ENCODE measurements at places on chromosomes 2 and 18.

DNA sequence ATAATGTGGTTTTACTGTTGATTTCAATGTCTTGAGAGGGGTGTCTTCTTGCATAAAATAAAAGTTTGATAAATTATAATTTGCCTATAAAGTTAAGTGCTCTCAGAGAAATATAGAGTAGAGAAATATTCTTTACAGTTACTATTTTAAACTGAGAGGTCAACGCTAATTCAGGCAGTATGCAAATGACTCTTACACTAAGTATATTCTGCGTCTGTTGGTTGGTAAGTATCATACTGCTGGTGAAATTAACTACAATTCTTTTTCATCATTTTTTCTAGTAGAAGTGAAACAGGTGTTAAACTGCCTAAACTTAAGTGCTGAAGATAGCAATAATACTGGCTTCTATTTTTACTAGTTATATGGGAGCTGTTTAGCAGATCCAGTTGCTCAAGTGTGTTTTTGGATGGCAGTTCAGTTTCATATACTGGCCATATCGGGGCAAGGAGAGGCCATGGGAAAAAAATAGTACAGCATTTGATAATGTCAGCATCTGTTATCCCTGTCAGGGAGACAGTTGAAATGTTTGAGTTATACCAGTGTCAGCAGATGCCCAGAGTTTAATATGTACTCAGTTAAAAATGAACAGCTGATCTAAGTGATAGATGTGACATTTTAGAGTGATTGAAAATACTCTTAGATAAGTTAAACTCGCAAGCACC, 86.2 kb downstream of the MIB1 start:
- DNase-seq, result no peak

GRCh38 chr2:17901246-17901645, 22.8 kb downstream of the KCNS3 start:
- DNase-seq, result no peak

DNA sequence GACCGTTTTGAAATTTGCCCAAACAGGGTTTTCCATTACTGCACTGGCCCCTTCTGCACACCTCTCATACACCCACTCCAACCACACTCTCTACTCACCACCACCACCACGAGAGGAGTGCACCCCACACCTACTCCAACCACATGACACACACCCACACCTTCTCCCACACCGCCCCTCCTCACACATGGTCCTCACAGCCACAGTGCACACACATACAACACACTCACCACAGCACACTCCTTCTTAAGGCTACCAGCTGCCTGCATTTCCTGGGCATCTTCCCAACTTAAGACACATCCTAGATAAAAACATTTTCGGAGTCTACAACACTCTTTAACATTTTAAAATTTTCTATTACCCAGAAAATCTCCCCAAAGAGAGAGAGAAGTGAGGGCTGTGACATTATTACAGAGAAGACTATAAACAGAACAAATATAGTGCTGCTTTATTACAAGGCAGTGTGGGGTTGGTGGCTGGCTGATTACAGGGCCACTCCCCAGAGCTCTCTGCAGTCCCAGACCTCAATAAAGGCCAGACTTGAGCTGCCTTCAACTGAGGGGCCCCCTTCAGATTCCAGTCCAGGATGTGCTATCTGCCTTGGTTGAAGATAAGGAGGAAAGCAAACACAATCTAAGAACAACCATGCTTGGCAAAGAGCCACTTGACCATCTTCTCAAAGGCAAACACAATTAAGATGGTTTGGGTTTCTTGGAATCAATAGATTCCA, 36.1 kb downstream of the NHEJ1 start:
- peak; percentile 12 for DNase-seq

- DNase-seq, result no peak
These were observed 43.4 kb downstream of the RNF144A start for GRCh38 chr2:6960659-6961058.

- no peak for DNase-seq
These were observed 141.5 kb downstream of the SPHKAP start for GRCh38 chr2:228039752-228040534.

DNA sequence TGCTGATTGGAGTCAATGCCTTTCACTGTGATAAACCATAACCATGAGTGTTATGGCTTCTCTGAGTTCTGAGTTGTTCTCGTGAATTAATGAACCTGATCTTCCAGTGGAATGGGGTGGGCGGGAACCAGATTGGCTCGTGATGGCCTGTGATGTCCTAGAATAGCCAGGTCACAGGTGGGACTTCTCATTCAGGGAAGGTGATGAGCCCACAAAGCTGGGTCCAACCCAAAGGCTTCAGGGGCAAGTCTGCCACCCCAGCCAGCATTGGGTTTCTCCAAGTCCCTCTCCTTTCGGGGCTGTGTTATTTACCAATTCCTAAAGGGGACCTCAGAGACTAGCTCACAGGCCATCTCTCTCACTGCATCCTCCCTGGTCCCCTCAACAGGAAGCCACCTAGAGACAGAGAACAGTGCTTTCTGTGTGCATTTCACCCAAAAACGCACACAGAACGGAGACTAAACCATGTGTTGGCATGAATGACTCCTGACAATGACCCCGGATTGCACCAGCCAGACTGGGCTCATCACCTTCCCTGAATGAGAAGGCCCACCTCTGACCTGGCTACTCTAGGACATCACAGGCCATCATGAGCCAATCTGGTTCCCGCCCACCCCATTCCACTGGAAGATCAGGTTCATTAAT, 85.5 kb downstream of the MALT1 start:
- no peak for DNase-seq

- no peak for DNase-seq
These were observed 218.2 kb downstream of the KLHL29 start for GRCh38 chr2:23603156-23603555.

DNA sequence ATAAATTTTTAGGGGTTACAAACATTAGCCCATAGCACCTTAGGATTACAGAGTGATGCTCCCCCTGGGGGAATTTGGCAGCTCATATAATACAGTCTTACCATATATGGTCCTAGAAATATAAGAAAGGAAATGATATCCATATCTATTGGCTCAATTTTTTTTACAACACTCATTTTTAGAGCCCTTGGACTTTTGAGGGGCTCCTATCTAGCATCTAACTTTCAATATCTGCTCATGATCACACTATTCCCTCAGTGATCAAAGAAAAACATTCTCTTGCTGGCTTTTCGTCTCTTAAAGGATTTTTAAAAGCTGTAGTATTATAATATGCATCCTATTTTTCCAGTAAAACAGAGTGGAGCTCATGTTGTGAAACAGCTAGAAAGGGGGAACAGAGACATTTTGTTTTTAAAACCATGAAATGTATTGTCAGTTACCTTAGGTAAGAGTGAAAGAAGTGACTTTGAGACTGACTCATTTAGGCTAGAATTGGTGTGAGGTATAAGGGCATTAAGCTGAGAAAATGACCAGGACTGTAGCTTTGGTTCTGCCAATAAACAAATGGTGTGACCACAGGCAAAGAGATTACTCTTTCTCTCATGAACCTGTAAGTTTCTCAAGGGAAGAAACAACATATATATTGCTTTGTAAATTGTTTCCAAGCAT, 65.8 kb downstream of the ALPK2 start:
- DNase-seq, result no peak

GRCh38 chr2:223594831-223595230, 7.3 kb downstream of the SCG2 start:
- DNase-seq, result no peak

GRCh38 chr2:24616616-24617015, 125.6 kb downstream of the NCOA1 start:
- no peak for DNase-seq

DNA sequence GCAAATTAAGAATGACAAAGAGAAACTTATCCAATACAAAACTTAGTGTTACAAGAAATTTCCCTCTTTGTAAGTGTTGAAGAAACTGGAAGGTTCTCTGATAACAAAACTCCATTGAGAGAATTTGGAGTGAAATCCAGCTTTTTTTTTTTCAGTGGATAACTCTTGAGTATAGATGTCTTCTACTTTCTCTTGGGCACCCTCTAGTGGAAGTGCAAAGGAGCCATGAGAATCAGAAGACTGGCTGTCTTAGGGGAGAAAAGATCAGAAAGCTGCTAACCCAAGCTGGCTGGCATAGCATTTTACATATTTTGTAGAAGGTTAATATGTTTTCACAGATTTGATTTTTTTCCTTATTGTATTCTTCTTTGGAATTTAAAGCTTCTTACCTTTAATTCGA, 138.8 kb upstream of the SATB2 start:
- no peak for DNase-seq

GRCh38 chr2:35099342-35099741, 1256.2 kb upstream of the CRIM1 start:
- no peak for DNase-seq

DNA sequence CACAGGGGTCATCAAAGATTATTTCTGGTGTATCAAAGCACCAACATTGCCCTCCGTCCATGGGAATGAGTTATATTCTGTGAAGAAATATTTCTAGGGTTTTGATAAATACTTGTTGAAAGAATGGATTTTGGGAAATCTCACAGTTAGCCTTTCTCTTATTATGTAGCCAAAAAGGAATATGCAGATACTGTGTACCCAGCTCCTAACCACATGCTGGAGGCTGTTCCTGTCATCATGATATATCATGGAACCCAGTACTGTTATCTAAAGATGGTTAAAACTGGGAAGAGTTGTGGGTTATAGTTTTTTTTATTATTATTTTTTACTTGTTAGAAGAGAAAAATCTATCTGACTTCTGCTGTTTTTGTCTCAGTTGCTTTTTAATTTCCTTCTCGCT, 82.8 kb downstream of the POLE4 start:
- DNase-seq, result no peak

- peak; percentile 56 for DNase-seq
These were observed at the start of gene MBP for GRCh38 chr18:77132369-77133050. Gene MBP, minus strand, starts transcription at chr18:77132783. Its CDS starts 27,522 bp downstream, at chr18:77105261.

DNA sequence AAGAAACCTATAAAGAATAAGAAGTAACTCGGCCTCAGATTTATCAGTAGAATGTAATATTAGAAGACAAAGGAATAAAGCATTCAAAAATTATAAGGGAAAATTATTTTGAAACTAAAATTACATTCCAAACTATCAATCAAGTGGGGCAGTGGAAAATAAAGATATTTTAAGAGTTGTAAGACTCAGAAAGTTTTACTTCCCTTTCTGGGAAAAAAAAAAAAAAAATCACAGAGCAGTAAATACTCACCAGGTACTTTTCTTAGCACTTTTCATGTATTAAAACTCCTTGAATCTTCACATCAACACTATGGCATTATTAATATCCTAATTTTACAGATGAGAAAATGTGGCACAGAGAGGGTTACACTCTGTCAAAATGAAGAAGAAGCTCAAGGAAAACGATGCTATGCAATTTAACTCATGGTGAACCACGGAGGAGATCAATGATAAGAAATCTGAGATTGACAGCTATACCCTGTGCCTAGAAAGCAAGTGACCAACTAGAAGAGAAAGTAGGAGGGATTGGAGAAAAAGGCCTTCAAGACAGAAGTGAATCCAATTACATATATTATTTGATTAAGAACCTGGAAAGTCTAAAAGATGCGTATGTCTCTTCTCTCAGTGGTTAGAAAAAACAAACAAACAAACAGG, 238.9 kb upstream of the ID2 start:
- DNase-seq, result no peak

- DNase-seq, result no peak
These were observed 10.6 kb upstream of the KLF11 start for GRCh38 chr2:10032746-10033105.

- DNase-seq, result no peak
These were observed 1.1 kb downstream of the PRKRA start for GRCh38 chr2:178449700-178450523.

- no peak for DNase-seq
These were observed 68.9 kb upstream of the DNER start for GRCh38 chr2:229783108-229783721.

- DNase-seq, result no peak
These were observed 16.5 kb downstream of the SFXN5 start for GRCh38 chr2:73054980-73055379.

GRCh38 chr2:121281694-121282093, 3.3 kb downstream of the TFCP2L1 start:
- DNase-seq, result no peak

- no peak for DNase-seq
These were observed 48.5 kb downstream of the CDK15 start for GRCh38 chr2:201854841-201855240.

DNA sequence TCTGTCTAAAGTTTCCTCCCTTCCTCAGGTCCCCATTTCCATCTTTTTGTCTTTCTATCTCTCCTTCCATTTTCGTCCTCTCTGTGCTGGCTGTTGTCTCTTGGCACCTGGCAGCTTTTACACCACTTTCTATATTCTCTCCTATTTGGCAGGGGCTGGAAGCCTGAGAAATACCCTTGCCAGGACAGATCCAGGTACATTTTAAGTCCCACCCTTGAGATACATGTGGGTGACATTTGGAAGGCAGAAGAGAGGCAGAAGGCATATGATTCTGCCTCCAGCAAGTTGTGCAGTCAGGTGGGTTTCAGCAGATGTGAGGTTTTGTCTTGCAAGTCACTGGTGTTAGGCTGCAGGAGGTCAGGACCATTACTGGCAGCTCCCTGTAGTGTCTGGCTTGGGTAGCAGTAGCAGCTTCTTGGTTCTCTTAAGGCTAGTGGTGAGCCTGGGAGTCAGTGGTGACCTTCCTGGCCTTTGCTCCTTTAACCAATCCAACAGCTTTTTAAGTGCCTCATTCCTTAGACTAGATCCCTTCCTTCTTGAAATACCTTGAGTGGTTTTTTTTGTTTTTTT, 90.1 kb downstream of the CAPN13 start:
- no peak for DNase-seq
